ENCODE measurements at places on chromosomes 3 and 15.

DNA sequence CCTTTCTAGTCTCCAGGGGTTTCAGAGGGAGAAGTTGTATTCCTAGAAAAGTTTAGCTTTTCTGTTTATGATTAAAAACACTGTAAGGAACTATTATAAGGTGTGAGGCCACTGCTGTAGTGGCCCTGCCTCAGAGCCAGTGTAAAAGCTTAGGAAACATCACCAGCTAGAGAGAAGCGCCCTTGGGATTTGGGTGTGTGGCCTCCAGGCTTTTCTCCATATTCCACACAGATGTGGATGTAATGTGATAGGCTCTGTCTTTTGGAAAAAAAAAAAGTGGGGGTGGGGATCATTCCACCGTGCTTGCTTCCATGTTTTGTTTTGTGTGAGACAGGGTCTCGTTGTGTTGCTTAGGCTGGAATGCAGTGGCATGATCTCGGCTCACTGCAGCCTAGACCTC lies 13.9 kb downstream of the SEC61A1 start:
- no peak for DNase-seq

- DNase-seq = no peak
These were observed 18.6 kb downstream of the FAM174B start for GRCh38 chr15:92636908-92637481.

DNA sequence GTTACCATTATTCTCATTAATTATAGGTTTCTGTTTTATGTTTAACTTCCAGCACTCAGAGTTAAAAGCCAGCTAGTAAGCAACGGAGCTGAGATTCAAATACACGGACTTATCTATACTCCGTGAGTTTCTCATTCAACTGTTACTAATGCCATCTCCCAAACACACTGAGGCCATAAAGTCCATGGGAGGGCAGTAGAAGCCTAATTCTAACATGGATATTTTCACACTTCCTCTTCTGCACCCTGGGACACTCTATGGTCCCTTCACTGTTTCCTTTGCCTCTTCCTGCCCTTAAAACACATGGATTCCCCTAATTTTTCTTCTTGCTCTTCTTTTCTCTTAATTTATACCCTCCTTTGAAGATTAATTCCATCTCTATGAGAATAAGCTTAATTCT lies 245.0 kb downstream of the KLF13 start:
- no peak for DNase-seq

GRCh38 chr15:81751816-81752545 lies 293.8 kb downstream of the MEX3B start:
- DNase-seq = no peak

DNA sequence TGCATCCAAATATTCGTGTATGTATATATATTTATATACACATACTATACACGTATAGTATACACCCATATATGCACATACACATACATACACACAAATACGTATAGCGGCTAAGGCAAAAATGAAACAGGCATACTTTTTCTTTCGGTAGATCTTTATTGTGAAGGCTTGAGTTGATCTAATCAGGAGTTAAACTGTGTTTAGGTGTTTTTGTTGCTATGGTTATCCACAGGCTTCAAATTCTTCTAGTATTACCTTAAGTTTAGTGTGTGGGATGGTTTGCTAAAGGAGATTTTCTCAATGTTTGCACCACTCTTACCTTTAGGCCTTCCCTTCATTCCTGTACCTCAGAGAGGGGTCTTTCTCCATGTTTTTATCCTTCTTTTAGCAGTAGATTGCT lies 28.2 kb downstream of the ZNF662 start:
- no peak for DNase-seq

All from right cardiac atrium (tissue), 5 donors.